CD4-positive, CD25-positive, alpha-beta regulatory T cell (primary cell): ENCODE measurements at places on chromosomes 13 and 19. TPM values are rescaled to one million over a fixed set of nuclear protein-coding genes. Genes with fewer than 3 reads are reported as not detected.

DNA sequence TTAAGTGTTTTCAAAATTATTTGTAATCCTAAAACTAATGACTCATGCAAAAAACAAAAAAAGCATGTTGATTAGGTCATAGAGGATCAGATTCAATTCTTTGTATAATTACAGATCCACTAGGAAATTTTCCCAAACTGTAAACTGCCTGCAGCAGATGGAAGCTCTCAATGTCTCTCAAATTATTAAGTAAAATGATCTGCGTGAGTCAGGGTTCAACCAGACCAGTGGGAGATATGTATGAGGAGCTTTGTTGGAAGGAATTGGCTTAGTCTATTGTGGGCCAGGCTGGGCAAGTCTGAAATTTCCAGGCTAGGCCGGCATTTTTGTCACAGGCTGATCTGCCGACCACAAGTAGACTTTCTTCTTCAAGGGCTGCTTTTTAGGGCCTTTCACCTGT, 14.4 kb upstream of the SACS start:
- no peaks in the 10 kb centered on the region for H3K36me3 ChIP-seq
- no peaks in the 10 kb centered on the region for H3K4me1 ChIP-seq
- no peak overlapping the region for H3K27ac ChIP-seq
- no peaks in the 10 kb centered on the region for H3K27me3 ChIP-seq
- DNase-seq, result no peak
- no peak overlapping the region for H3K4me3 ChIP-seq

GRCh38 chr13:38535261-38535660, 151.6 kb upstream of the FREM2 start:
- DNase-seq, result no peak
- no peaks in the 10 kb centered on the region for H3K36me3 ChIP-seq
- H3K4me3 ChIP-seq, result no peak overlapping the region

DNA sequence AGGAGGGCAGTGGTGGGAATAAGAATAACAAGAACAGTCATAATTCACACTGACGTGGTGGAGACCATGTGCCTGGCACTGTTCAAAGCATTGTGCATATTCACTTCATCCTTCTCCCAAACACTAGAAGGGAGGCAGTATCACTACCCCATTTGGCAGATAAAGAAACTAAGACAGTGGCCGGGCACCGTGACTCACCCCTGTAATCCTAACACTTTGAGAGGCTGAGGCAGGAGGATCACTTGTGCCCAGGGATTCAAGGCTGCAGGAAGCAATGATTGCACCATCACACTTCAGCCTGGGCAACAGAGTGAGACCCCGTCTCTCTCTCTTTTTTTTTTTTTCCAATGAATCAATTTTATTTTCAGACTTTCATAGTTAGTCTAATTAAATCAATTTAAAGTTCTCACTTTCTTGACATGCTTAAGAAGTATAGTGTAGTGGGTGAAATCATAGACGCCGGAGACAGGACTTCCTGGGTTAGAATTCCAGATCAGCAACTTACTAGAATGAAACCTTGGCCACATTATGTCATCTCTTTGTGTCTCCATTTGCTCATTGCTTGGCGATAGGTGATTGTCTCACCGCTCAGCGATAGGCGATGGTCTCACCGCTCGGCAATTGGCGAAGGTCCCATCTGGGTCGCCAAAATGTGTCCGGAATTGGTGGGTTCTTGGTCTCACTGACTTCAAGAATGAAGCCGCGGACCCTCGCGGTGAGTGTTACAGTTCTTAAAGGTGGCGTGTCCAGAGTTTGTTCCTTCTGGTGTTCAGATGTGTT, 5.3 kb upstream of the ATG4D start:
- H3K27me3 ChIP-seq, result peaks cover 8% of the 10 kb centered on the region
- H3K4me3 ChIP-seq, result no peak overlapping the region
- DNase-seq, result no peak

BEST2 gene
- not detected for total RNA-seq

CEACAM16 gene
- not detected for total RNA-seq
